ENCODE measurements at places on chromosomes 1 and 21.
A peak's percentile ranks its signal among the peaks of the same experiment; 100 is the strongest.

DNA sequence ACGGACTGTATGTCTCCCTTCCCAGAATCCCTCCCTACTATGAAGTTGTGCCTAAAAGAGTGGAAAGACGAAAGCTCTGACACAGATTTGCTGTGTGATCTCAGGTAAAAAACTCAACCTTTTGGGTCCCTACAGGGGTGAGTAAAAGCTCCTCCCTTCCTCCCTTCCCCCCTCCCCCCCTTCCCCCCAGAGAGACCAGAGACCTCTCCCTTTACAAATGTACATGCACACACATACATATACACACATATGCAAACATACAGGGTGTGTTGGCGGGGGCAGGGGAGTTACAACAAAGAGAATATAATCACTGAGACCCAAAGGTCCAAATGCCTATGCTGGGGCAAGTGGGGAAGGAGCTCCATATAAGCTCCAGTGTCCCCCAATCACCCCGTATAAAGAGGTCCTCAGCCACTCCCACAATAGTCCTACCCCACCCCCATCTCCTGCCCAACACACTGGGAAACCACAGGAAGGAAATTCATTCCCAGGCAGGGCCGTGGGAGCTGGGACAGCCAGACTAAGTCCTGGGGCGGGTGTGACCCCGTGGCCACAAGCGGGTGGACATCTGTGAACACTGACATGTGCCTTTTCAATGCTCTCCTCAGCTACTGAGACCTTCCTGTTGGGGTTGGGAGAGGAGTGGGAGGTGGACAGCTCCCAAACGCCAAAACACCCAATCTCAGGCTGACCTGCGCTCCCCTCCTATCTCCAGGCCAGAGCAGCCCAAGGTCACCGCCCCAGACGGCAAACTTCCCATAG is 2.0 kb downstream of the MEF2D start:
- no peak for DNase-seq

DNA sequence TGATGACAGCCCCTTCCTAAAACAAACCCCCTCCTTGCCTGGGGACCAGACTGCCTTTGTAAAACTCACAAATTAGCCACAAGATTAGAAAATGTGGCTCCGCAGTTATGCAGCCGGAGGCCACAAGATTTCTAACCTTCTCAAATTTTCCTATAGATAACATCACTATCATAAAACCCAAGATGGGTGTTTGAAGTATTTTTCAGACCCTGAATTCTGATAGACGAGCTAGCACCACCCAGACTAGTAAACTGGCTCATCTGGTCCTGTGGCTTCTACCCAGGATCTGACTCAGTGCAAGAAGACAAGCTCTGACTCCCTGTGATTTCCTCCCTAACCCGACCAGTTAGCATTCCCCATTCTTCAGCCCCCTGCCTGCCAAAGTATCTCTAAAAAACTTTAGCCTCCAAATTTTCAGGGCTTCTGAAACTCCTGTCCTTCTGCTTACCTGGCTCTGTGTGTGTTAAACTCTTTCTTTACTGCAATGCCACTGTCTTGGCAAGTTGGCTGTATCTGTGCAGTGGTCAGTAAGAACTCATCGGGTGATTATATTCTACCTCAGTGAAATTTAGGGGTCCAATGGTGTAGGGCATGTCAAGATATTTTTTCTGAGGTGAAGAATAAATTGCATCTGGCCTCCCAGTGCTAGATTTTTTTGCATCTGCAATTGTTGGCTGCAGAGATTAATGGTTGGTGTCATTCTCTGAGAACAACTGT is 102.1 kb downstream of the S1PR1 start:
- no peak for DNase-seq

- no peak for DNase-seq
These were observed 51.1 kb downstream of the RIPK4 start for GRCh38 chr21:41715649-41716281.

GRCh38 chr1:168116327-168116799 is 20.4 kb downstream of the GPR161 start:
- DNase-seq: no peak

- DNase-seq: no peak
These were observed 685 bp upstream of the SYT6 start for GRCh38 chr1:114154146-114154962.

DNA sequence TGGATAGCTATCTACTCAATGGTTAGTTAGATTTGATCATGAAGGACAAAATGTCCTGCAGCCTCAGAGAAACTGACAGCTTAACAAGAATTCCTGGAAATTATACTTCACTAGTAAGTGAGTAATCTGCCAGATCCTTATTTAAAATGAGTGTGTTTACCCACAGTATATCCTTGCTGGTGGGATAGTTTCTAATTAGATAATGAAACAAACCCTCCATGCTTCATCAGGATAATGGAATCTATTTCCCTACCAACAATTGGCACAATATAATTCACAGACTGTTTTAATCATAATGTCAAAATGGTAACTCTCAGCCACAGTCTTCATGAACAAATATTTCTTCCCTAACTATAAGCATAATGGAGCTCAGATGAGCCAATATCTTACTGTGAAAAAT is 239.4 kb upstream of the ST6GALNAC5 start:
- no peak for DNase-seq

DNA sequence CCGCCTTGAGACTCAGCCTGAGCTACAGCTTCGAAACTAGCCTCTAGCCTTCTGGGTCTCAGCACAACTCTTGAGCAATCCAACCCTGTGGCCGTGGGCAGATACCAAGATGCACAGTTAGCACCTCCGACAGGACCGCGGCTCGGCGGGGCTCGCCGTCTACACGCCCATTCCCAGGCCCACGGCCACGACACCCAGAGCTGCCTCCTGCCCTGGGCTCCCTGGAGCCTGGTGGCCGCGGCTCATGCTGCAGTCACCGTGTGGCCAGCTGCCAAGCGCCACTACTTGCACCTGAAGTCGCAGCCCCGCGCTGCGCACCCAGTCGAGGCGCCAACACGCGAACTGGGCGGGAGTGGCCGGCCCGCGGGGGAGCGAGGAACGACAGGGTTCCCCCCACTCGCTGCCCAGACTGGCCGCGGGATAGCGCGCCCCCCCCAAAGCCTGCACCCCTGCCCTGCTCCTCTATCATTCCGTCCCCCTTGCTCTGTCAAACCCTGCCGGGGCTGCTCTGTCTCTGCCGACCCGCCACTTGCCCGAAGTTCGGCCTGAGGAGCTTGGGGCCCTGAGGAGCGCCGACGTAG is 729 bp upstream of the CDCA8 start:
- DNase-seq: no peak

DNA sequence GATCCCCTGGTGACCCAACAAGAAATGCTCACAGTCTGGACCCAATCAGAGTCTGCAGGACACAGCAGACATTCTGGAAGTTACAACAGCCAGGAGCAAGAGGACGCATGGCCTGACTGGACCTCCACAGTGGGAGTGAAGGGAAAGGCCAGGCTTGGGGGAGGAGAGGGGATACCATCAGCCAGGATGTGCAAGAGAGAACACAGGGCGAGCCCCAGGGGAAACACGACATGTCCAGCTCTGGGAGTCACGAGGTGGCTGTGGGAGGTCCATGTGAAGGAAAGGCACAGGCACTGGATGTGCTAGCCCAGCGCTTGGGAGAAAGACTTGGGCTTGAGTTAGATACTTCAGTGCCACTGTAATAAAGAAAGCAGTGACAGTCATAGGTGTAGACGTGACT is 87.3 kb downstream of the HSF2BP start:
- DNase-seq: no peak

DNA sequence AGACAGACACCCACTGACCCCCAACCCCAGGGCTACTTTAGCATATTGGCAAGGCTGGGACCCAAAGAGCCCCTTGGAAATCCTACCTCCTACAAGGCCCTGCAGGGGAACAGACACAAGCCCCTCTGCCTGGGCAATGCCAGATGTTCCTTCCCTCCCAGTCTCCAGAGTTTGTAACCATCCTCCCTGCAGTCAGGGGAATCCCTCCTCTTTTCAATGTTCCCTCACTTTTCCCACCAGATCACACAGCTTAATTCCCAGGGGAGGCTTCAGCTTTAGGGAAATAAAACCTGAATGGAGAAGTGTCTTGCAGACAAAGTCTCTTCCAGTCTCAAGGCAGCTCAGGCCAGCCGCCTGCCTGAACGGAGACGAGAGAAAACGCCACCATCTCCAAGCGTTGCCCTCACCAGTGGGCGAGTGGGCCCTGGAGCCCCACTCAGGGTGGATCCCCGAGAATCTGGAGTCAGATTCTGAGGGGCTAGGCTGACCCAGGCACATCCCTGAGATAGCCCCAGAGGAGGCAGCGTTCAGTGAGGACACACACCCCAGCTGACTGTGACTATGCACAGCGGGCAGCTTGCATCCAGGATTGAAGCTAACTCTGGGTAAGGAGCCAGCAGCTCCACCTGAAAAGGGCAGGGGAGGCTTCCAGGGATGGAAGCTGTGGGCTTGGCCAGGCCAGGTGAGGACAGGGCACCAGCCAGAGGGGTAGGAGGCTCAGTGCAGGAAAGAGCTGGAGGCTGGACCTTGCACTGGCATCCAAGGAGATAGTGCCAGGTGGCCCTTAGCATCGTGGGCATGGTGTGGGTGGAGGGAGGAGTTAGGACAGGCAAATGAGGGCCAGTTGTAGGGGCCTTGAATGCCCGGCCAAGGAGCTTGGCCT is 44.0 kb upstream of the ZC3H12A start:
- DNase-seq: no peak

DNA sequence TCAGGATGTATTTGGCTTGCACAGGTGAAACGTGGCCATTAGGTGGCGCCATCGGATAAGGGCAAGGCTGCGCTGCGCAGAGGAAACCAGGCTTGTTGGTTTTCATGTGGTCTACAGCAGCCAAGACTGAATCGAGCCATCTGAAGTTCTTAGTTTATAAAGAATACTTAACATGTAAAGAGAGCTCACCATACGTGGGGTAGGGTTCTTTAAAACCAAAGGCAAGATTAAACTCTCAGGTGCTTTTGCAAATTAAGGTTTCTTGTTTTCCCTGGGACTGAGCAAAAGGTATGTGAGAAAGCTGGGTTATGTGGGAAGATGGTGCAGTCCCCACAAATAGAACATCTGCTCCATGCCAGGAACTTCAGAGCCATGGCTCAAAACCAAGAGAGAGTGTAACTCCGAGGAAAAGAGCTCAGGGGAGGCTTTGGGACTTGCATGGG is 9.3 kb downstream of the MASP2 start:
- peak; percentile 62 for DNase-seq

DNA sequence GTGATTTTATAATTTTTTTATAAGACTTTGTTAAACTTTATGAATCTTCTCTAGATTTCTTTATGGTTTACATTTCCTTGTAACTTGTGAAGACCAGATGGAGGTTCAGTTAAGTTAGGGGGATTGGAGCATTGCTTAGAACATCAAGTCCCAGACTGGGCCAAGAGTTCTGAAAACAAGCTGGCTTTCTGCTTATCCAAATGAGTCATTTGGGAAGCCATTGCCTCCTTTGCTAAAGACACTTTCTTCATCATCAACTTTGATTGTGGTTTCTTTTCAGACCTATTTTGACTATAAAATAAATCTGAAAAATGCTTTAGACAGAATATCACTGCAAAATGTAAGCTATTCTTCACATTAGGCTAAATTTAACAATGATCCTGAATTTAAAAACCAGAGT is 446.8 kb downstream of the USP25 start:
- DNase-seq: no peak

DNA sequence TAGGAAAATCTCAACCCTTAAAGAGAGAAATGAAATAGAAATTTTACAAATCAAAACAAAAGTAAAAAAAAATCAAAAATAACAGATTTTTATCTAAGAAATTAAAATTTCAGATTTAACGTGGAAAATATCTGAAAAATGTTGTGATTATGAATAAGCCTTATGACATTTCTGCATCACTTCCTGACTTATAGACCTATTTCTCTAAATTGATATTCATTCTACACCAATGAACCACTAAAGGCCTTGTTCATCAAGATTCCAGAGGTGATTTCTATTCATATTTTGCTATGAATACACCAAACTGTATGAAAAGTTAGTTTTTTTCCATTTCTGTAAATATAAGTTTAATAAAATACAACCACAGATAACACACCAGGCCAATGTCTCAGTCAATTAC is 261.5 kb downstream of the SMYD3 start:
- no peak for DNase-seq

GRCh38 chr1:109931189-109931731 is 20.6 kb downstream of the CSF1 start:
- DNase-seq: no peak

DNA sequence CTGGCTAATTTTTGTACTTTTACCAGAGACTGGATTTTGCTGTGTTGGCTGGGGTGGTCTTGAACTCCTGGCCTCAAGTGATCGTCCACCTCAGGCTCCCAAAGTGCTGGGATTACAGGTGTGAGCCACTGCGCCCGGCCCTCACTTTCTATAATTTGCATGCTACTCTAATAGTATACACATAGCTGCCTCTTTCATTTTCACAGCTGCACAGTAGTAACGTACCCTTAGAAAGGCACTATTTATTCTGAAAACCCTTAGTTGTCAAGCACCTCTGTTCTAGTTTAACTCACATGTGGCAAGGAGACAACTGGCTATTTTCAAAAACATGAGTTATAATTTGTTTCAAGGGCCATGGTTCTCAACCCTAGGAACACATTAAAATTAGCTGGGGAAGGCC is 17.2 kb downstream of the TPM3 start:
- DNase-seq: no peak

DNA sequence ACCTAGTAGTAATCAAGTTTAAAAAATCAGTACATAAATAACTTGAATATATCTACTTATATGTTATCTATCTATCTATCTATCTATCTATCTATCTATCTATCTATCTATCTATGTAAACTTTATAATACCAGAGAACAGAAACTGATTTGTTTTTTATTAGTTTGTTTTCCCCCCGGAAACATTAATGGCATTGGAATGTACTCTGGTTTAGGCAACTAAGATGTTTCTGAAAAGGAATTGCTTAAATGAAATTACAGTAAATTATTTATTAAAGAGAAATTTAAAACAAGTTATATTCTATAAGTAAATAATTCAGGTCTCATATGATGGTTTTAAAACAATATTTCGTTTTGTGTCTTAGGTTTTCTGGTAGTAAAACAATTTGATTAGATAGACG is 681.0 kb upstream of the ADAMTS5 start:
- DNase-seq: no peak
